ENCODE measurements at places on chromosomes 1 and 21.
A peak's percentile ranks its signal among the peaks of the same experiment; 100 is the strongest.

GRCh38 chr1:214281720-214282629 lies 1.0 kb downstream of the SMYD2 start:
- DNase-seq: peak; percentile 10

- DNase-seq: no peak
These were observed 67.9 kb upstream of the PUM1 start for GRCh38 chr1:31133368-31133767.

DNA sequence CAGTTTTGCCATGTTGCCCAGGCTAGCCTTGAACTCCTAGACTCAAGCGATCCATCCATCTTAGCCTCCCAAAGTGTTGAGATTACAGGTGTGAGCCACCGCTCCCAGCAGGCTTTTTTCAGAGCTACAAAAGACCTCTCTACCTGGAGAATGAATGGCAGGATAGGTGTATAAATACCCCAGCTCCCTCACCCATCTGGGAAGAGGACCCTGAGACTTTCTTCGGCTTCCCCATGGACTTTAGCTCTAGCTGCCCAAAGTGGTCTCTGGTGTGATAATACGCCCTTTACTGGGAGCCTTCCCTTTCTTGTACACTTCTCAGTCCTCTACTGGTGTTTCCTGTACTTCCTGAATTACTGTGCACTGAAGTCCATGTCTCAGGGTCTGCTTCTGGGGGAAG lies 60.6 kb downstream of the PTP4A2 start:
- no peak for DNase-seq

- no peak for DNase-seq
These were observed 5.2 kb downstream of the RGL1 start for GRCh38 chr1:183810121-183810520.

GRCh38 chr1:210123924-210124589 lies 108.5 kb upstream of the SERTAD4 start:
- DNase-seq: no peak

- DNase-seq: no peak
These were observed 8.0 kb upstream of the PLCH2 start for GRCh38 chr1:2468041-2468472.

DNA sequence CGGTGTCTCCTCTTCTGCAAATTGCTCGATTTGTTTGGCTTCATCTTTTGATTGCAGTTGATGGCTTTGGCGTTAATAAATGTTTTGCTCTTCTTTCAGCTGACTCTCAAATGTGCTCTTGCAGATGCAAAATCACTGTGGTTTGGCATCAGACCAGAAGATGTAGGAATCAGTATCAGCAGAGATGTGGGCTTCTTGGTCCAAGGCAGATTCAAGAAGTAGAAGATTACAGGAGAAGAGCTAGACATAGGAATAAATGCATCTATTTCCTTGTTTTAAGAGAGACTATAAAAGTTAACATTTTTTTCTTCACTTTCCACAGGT lies 59.8 kb upstream of the BACH1 start:
- no peak for DNase-seq

DNA sequence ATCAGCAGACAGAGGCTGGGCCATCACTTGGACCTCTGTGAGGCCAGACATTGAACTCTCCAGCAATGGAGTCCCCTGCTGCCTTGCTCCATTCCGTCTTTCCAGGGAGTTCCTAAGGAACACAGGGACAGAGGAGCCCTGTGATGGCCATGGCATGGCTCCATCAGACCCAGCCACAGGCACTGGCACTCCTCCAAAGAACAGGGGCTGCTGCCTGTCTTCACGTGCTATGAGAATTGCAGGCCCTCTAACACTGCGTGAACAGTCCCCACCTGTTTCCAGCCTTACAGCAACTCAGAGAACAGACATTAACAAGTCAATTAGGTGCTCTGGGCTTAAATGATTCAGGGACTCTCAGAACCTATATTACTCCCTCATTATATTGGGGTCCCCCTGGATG lies 140.8 kb downstream of the ASTN1 start:
- DNase-seq: no peak
